ENCODE measurements at places on chromosomes 7 and 10.

DNA sequence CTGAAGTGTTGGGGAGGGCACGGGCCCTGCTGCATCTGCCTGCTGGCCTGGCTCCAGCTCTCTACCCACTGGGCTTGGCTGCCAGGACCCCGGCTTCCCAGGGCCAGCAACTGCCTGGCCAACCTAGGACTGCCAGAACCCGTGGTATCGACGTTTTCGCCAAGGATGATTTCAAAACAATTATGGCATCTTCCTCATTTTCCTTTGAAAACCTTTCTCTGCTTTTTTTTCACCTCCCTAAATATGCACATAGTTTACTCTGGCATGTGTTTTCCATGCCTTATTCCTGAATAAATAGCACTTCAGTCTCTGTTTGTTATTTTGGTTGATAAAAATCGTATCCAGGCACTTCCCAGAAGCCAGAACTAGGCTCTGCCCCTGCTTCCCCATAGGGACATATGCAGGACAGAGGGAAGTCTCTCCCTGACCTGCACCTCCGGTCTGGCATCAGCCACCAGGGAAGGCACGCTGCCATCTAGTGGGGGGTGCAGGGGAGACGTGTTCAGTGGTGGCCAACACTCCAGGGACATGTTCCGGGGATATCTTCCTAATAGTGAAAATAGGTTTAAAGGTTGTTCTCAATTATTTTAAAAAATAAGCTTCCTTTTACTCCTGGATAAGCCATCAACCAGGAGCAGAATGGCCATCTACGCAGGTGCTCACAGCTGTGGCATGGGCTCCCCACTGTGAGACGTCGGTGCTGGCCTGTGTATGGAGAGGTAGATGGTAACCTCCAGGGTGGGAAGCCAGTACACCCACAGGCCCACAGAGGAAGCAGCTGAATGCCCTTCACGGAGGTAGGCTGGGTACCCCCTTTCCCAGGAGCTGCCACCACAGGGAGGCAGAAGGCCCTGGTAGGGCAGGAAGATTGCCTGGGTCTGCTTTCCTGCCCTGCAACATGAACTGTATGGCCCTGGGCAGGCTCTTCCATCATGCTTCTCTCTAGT is 30.7 kb upstream of the ANTXRL start:
- DNase-seq: peak; percentile 33

DNA sequence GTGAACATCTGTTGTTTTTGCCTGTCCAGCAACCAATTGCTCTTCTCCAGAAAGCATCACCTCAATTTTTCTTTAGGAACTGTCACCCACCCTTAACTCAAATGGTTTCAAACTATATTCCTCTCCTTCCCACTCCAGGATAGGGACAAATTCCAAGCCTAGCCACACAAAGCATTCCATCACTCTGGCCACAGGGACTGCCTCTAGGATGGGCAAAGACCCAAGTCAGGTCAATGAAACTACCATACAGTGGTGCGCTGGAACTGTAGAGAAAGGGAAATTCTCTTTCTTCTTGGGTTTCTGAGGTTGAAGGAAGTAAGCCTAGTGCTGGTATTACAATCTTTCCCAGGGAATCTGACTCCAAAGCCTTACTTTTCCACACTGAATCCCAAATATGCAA is 3.6 kb downstream of the MICU1 start:
- no peak for DNase-seq

- DNase-seq: peak; percentile 35
Observed at GRCh38 chr10:120131183-120131582, 238.7 kb downstream of the SEC23IP start.

- DNase-seq: no peak
Observed at GRCh38 chr7:1090686-1091643, 3.1 kb downstream of the GPER1 start.

- DNase-seq: no peak
Observed at GRCh38 chr7:49579408-49579807, 194.0 kb upstream of the VWC2 start.

DNA sequence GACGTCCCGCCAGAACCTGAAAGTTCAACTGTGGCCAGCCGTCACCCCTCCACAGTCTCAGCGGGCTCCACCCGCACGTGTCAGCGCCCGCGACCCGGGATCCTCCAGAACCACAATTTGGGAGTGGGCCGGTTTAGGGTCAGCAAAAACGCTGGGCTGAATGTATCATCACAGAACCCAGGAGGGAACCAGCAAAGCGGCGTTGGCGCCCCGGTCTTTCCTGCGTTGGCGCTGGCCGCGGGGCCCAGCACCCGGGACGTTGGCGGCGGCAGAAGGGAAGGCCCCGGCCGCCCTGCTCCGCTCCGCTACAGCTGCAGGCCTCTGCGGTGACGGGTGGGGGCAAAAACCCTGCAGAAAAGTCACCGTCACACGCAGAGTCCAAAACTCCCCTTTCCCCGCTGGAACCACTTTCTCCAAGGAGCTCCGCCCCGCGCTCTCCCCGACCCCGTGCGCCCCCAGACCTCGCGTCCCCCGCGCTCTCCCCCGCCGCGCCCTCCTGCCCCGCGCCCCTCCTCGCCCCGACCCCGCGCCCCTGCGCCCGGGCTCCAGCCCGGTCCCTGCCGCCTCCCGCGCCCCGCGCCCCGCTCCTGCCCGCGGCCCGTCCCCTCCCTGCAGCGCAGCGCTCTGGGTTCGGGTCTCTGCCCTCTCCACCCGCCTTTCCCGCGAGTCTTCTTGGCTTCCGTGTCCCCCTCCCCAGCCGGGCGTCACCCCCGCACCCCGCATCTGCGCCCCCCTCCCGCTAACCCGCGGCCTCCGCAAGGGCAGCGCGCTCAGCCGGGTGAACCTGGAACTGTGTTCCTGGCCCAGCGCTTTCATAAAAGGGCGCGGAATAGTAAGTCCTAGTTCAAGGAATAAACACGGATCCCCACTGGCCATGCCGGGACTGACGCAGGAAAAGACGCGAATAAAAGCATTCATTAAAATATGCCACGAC is 24.0 kb upstream of the RNF32 start:
- peak; percentile 11 for DNase-seq

GRCh38 chr10:121961456-121961855 is 13.6 kb downstream of the NSMCE4A start:
- no peak for DNase-seq

DNA sequence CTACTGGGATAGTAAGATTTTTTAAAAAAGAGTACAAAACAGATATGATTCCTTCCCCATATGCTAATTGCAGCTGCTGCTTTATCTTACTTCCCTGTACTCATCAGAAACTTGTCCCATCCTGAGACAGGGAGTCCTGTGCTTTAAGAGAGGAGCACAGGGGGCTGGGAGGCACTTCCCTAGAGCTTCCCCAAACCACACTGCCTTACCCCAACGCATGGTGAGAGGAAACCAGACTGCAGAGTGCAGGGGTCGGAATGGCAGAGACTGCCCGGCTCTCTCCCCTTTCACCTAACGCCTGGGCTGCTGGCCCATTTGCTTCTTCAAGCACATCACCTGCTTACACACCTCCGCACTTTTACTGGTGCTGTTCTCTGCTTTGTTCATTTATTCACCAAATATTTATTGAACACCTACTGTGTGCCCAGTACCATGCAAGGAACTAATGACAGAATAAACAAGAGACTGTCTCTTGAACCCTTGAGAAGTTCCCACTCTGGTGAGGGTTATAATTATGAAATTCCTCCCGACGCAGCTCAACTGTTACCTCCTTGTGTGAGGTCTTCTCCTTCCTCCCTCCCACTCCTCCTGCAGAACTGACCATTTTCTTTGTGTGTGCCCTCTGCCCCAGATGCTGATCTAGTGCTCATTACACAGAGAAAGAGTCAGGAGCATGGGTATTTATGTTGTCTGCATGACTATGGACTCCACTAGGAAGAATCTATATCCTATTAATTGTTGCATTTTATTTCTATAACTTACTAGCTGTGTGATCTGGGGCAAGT is 289.7 kb downstream of the TCF7L2 start:
- no peak for DNase-seq

- no peak for DNase-seq
Observed at GRCh38 chr7:98151884-98152283, 45.2 kb downstream of the LMTK2 start.

- no peak for DNase-seq
Observed at GRCh38 chr7:69864822-69865221, 266.5 kb downstream of the AUTS2 start.

DNA sequence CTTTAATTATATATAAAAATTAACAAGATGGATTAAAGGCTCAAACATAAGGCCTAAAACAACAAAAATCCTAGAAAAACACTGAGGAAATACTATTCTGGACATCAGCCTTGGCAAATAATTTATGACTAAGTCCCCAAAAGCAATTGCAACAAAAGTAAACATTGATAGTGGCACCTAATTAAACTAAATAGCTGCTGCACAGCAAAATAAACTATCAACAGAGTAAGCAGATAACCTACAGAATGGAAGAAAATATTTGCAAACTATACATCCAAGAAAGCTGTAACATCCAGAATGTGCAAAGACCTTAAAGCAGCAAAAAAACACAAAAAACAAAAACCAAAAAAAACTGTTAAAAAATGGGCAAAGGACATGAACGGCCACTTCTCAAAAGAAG is 384.0 kb upstream of the SEMA3D start:
- DNase-seq: no peak

- DNase-seq: no peak
Observed at GRCh38 chr10:91487911-91488582, 77.9 kb downstream of the HECTD2 start.

DNA sequence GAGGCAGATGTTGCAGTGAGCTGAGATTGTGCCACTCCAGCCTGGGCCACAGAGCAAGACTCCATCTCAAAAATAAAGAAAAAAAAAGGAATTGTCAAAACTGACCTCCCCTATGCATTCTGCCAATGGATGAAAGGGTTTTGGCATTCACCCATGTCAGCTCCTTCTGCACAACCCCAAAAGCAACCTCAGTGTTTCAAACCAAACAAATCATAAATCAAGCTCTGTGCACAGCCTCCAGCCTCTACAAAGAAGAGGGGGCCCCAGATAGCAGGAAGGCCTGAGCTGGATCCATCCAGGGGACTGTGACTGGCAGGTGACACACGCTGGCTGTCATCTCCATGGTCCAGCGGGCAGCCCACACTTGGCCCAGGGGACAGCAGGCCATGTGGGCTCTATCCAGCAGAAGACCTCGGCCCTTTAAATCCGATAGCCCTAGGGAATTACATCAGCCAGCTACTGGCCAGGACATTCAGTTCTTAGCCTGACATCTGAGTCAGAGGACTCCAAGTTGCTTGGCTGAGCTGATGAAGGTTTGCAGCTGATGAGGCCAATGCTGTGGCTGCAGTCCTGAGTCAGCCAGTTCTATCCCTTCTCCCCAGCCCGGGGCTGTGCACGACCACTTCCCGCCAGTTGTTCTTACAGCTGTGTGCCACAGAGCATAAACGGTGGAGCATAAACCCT is 52.0 kb upstream of the FIGNL1 start:
- DNase-seq: peak; percentile 98

GRCh38 chr7:1700536-1701333 is 30.7 kb downstream of the ELFN1 start:
- no peak for DNase-seq

GRCh38 chr10:5488272-5489161 is 10.9 kb downstream of the CALML5 start:
- no peak for DNase-seq

DNA sequence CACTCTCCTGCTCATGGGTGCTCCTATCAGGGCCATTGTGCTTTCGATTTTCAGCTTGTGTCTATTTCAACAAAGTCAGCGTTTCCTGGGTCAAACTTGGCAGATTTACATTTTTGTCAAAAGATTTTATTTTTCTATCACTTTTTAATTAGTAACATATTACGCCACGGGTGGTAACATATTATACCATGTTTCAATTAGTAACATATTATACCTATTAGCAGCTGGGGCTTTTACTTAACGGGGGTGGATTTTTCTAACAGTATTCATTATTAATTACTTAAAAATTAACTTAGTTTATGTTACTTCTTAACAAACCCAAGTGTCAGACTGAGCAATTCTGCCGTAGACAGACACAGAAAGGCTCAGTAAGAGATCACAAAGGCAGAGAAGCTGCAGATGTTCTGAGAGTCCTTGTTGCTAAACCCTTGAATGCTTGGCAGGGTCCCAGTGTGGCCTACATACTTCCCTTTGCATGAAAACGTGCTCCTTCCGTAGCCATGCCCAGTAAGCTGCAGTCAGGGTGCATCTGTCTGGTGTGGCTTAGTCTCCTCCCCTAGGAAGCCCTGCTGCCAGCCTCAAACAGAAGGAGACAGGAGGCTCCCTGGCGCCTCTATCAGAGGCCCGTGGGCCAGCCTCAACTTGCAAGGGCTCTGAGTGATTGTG is 263.1 kb upstream of the CXCL12 start:
- DNase-seq: peak; percentile 72

- peak; percentile 93 for DNase-seq
Observed at GRCh38 chr10:93947055-93947454, 46.7 kb upstream of the PLCE1 start.

- DNase-seq: peak; percentile 71
Observed at GRCh38 chr10:130160775-130161174, 24.6 kb downstream of the GLRX3 start.

- DNase-seq: peak; percentile 75
Observed at GRCh38 chr7:104973909-104974415, 40.0 kb upstream of the KMT2E start.

DNA sequence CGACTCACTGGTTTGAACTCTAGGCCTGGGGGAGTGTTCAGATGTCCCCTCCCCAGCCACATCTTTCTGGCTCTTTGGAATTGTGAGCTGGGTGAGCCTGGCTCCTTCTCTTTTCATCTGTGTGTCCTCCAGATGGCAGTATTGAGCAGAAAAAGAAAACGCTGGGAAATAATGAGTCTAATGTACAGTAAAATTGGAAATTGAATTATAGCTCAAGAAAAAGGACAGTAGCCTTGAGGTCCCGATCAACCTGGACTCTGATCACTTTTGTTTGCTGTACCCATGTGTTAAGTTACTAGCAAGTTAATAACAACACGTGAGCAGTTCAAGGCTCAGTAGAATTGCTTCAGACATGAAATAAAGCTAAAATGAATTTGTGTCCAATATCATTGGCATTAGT is 77.9 kb downstream of the SNX10 start:
- DNase-seq: peak; percentile 66
